ENCODE measurements at places on chromosomes 13 and 19.

DNA sequence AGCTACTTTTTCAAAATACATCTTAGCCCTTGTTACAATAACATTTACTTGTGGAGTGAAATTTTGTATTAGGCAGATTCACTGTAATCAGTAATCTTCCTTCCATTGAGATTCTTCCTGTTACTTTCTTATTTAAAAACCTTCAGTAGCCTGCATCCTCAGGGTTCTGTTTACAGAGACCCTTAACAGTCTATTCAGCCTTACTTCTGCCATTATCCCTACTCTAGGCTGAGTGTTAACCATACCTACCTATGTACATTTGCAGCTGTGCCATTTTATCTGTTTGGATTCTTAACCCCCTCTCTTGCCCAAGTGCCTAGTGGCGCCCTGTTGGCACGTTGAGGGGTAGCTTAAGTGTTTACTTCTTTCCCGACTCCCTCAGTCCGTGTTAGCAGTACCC lies 71.9 kb downstream of the LRCH1 start:
- no peak for DNase-seq

DNA sequence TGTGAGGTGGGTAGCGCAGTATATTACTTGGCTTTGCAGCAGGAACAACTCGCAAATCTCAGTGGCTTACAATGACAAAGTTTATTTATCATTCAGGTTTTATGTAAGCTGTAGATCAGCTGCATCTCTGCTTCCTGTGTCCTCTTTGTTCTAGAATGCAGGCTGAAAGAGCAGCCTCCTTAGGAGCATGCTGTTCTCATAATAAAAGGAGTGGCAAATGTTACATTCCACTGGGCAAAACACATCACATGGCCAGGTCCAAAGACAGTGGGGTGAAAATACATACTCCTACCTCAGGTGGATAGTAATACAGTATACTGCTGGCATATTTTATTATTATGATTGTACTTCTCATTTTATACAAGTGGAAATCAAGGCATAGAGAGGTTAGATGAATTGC lies 1.2 kb upstream of the CSNK1A1L start:
- no peak for DNase-seq

- DNase-seq = no peak
Observed at GRCh38 chr13:76759877-76760276, 126.3 kb downstream of the KCTD12 start.

GRCh38 chr13:114027046-114027715 lies 53.3 kb upstream of the C13orf46 start:
- DNase-seq = no peak

DNA sequence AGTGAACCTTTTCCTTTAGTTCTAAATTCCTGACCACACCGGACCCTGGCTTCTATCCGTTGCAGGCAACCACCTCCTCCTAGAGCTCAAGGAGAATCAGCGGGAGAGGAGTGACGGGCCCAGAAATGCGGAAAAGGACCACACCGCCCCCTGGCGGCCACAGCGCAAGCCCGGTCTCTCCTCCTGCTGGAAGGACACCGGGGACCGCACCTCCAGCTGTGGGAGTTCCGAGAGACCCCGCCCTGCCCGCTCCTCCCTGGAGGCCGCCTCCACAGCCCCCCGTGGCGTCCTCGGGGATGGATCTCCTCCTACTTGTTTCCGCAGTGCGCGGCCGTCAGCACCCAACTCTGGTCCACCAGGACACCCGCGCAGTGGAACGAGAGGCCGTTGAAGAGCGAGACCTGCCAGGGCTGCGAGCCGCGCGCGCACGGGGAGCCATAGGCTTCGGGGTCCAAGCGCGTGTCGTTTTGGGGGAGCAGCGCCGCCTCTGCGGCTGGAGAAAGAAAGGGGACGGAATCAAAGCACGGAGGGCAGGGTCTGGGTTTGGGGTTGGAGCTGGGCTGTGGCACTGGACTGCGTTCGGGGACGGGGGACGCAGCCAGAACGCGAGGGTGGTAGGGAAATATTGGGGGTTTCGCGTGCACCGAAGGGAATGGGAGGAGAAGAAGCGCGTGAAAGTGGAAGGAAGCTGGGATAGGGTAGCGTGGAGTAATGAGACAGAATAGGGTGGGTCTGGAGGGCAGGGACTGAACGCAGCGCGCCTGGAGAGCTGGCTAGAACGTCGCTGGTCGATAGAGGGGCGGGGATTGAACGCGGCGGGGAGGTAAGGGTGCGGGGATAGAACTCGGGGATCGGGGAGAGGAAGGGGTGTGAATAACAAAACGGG lies 2.5 kb downstream of the KLK10 start:
- DNase-seq = peak; percentile 16

- DNase-seq = no peak
Observed at GRCh38 chr19:3950871-3951861, 18.3 kb downstream of the NMRK2 start.

DNA sequence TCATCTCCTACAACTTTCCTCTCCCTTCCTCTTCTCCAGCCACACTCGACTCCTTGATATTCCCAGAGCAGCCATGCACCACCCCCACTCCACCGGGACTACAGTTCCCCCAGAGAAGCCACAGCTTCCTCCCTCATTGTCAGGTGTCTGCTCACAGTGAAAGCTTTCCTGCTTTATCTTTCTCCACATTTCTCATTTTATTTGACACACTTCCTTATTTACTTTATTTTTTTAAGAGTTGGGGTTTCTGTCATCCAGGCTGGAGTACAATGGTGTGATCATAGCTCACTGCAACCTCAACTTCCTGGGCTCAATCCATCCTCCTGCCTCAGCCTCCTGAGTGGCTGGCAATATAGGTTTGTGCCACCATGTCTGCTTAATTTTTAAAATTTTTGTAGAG lies 464.6 kb downstream of the MYO16 start:
- no peak for DNase-seq

DNA sequence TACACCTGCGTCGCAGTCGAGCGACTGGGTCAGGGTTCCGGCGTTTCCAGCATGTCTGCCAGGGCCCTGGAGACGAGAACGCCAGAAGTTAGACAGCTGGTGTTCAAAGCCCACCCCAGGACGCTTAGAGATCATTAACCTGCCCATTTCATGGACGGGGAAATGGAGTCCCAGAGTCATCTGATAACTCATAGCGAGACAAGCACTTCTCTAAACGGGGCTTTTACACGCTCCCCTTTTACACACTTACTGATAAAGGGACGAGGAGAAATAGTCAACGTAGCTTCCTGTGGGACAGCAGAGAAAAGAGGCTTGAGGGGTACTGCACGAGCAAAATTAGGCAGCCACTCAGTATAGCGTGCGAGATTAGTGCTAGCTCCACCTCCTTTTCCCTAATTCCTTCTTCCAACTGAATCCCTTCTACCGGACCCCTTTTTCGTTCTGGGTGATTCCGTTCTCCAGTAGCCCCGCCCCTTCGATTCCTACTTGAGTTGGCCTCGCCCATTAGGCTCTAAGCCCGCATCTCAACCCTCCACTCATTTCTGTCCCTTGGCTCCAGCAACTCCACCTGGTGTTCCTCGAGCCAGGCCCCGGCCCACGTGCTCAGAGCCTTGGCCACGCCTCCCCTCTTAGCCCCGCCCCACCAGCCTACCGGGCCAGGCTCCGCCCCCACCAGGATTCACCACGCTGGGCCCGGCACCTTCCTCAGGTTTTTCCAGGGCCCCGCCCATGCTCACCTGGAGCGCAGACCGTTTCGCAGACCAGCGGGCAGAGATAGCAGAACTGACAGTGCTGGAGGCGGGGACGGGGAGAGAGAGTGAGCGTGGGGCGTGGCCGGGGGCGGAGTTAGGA lies 3.7 kb downstream of the HRC start:
- no peak for DNase-seq

DNA sequence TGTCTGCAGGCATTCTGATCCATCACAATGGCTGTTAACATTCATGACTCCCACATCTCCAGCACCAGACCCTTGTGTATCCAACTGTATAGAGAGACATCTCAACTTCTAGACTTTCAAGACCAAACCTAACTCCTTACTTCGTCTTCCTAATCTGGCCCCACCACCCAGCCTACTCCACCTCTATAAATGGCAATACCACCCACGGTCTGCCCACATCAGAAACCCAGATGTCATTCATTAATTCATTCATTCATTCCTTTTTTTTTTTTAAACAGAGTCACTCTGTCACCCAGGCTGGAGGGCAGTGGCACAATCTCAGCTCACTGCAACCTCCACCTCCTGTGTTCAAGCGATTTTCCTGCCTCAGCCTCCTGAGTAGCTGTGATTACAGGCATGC lies 10.4 kb downstream of the GPR42 start:
- DNase-seq = no peak

GRCh38 chr13:96426167-96426566 lies 336.3 kb downstream of the HS6ST3 start:
- DNase-seq = no peak

DNA sequence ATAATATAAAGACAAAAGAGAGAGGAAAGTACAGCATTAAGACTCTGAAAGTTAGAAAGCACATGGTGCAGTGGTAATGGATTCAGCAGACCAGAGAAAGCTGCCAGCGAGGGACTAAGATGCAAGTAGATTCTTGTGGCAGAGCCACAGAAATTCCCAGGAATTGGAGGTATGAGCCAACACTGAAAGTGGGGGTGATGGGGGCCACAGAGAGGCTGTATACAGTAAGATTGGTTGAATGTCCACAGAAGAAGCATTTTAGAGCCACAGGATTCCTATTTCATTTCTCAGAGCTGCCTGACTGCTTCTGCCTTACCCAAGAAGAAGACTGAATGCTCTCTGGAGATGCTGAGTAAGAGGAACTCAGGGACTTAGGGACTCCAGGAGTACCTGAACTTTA lies 295.0 kb downstream of the LMO7 start:
- DNase-seq = no peak

DNA sequence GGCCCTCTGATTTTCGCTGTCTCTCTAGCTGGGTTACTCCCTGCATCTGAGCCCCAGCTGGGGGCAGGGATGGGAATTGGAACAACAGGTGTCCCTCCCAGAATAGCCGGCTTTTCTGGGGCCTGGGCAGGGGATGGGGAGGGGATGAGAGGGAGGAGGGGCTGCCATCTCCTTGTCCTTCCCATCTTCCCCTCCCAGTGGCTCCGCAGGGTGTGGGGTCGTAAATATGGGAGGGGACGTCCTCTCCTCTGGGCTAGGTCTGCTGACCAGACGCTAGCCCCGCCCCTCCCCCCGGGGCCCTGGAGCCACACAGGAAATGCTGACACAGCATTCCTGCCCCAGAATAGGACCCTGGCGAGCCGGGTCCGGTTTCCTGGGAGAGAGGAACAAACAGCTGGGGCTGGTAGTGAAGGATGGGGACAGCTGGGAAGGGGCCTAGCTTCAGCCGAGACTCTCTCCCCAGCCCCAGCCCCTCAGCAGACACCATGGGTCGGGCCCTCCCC lies 1.1 kb downstream of the RYR1 start:
- DNase-seq = no peak

- no peak for DNase-seq
Observed at GRCh38 chr19:10565028-10565566, 713 bp downstream of the KRI1 start.

DNA sequence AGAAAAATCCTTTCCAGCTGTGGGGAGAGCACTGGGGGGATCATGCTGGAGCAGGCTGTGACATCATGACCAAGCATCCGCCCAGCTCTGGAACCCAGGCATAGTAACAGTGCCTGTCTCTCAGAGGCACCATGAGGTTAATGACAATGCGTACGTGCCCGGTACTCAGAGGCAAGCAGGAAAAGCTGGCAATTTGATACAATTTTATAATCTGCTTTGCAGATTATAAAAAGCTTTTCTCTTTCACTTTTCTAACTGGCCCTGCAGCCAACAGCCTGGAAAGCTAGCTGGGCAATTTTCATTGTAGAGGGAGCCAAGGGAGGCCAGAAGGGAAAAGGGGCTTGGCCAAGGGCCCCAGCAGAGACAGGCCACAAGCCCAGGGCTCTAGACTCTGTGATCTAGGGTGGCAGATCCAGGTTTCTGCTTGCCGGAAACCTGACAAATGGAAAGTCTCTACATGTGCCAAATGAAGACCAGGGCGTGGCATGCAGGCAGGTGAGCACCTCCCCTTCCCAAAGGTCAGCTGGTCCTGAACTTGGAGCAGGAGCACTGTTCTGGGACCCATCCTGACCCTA lies 22.7 kb downstream of the VRK3 start:
- DNase-seq = no peak

DNA sequence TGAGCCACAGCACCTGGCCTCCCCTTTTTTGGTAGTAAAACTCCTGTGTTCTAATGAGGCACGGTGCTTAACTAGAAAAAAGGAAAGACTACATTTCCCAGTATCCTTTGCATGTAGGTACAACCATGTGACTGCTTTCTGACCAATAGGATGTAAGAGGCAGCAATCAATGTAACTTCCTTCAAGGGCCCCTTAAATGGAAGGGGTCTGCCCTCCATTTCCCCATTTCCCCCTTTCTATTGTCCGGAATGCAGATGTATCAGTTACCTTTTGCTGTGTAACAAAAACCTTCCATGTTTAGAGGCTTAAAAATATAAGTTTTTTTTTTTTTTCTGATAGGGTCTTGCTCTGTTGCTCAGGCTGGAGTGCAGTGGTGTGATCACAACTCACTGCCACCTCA lies 2.2 kb downstream of the GPR32 start:
- no peak for DNase-seq

DNA sequence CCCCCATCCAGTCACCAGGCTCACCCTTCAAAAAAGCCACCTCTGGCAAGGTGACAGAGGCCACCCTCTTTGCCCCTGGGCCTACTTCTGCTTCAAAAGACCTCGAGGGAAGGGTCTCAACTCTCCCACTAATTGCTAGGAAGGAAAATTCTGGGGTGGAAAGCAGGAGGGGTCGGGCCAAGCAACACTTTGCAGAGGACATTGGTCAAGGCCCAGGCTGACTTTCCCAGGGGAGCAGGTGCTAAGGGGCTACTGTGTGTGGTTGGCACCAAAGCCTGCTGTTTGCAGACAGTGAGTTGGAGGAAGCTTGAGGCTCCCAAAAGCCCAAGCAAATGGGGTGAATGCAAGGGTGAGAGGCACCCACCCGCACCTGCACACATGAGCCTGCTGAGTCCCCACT lies 28.6 kb upstream of the VSTM2B start:
- DNase-seq = no peak

DNA sequence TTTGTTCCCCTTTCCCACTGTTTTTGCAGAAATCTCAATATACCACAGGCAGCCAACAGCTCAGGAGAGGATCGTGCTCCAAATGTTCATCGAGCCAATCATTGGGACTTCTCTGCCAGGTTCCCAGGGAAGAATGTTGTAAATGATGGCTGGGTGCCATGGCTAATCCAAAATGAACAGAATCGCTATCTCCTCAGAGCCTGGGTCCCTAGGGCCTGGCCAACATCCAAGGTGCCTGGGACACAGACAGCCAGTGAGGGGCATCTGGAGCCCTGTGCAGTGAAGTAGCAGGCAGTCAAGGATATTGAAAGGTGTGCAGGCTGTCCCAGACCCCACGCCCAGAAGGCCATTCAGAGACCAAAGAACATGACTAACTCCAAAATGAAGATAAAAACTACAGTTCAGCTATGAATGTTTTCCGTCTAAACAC lies 37.8 kb downstream of the BRD4 start:
- no peak for DNase-seq
